ENCODE measurements at places on chromosomes 4 and X. TPM values are rescaled to one million over a fixed set of nuclear protein-coding genes. Genes with fewer than 3 reads are reported as not detected.

The CENPVL1 gene
- total RNA-seq, result not detected

The MTNR1A gene
- not detected for total RNA-seq

The HS6ST2 gene
- total RNA-seq, result 0.10 TPM

The OPN1MW2 gene
- not detected for total RNA-seq

The BEX4 gene
- total RNA-seq, result 13.7 TPM

The ADGRL3 gene
- not detected for total RNA-seq

The CLTRN gene
- 0.07 TPM for total RNA-seq

The ODAM gene
- total RNA-seq, result not detected

The CT45A2 gene
- not detected for total RNA-seq

The HMX1 gene
- not detected for total RNA-seq

The DDX3X gene
- total RNA-seq, result 233 TPM

The PLP1 gene
- not detected for total RNA-seq

The XAGE1A gene
- total RNA-seq, result not detected

The YY2 gene
- total RNA-seq, result 0.49 TPM

The ZNF630 gene
- total RNA-seq, result 1.5 TPM

The GLUD2 gene
- 3.2 TPM for total RNA-seq

The AVPR2 gene
- total RNA-seq, result 0.47 TPM

The TAB3 gene
- 11.1 TPM for total RNA-seq

The FMR1 gene
- total RNA-seq, result 12.8 TPM

The TSC22D3 gene
- 9.5 TPM for total RNA-seq

The ABLIM2 gene
- 2.8 TPM for total RNA-seq

The CCNB3 gene
- total RNA-seq, result 0.10 TPM

The MYOZ2 gene
- 0.13 TPM for total RNA-seq

The STK32B gene
- total RNA-seq, result 15.4 TPM

The DNAAF6 gene
- not detected for total RNA-seq

The SLC6A14 gene
- total RNA-seq, result not detected

The INTU gene
- total RNA-seq, result 1.6 TPM

The NHS gene
- under 0.01 TPM for total RNA-seq

The TRAPPC11 gene
- 20.9 TPM for total RNA-seq
